Kidney tubule cell (primary cell): ENCODE measurements at places on chromosomes 4 and X.

DNA sequence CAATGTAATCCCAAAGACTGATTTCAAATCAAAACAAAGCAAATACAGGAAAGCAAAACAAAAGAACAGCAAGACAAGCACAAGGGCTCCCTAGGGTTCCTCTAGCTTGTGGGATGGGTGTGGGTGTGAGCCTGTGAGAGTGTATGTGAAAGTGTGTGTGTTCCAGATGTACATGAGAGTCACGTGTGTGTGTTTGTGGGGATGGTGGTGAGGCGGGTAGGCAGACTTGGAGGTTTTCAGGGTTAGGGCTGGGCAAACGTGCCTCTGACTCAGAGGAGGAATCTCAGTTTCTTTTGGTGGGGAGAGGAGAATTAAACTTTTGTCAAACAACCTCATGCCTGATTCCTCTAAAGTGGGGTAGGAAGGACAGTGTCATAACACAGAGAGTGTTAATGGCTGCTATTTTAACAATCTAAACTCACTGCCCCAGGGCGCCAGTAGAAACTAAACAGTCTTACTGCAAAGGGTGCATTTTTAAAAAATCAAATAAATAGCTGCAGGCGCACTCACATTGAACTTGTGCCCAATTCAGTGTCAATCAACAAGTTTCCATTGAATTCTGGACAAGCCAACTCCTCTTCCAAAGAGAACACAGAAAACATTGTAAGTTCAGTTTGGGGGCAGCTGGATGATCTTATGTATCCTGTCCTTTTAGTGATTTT, 51.8 kb downstream of the CHRDL1 start:
- DNase-seq: no peak

DNA sequence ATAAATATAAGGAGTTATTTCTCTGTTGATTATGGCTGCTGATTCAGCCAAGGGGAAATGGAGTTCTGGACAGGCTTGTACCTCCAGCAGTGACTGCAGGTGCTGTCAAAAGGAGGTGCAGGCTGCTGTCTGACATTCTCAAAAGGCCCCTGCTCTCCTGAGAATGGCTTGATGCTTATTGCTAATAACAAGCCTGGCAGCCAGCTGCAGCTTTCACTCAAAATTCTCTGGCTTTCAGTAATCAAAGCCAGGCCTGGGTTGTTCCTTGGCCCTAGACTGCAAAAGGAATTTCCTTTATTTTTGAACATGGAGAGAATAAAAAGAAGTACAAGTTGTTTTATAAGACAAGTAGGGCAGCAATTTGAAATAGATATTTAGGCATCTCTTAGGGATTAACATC, 575.9 kb downstream of the MID1IP1 start:
- DNase-seq: no peak

- no peak for DNase-seq
Measured at GRCh38 chr4:183057255-183057654, 41.8 kb upstream of the WWC2 start.

DNA sequence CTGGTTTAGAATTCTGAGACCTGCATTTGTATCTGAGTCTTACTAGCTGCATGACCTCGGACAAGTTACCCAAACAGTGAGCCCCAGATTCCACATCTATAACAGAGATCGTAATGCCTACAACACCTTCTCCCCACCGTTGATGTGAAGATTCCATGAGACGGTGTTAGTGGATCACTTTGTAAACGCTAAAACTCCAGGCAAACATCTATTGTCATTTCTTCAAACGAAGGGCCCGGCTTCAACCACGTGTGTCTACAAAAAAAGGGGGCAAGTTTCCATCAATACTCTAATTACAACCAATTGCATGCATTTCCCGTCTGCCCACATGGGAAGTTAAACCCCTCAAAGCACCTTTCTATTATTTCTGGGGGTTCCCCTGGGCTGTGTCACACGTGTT, 99.1 kb upstream of the ENPP6 start:
- DNase-seq: no peak

DNA sequence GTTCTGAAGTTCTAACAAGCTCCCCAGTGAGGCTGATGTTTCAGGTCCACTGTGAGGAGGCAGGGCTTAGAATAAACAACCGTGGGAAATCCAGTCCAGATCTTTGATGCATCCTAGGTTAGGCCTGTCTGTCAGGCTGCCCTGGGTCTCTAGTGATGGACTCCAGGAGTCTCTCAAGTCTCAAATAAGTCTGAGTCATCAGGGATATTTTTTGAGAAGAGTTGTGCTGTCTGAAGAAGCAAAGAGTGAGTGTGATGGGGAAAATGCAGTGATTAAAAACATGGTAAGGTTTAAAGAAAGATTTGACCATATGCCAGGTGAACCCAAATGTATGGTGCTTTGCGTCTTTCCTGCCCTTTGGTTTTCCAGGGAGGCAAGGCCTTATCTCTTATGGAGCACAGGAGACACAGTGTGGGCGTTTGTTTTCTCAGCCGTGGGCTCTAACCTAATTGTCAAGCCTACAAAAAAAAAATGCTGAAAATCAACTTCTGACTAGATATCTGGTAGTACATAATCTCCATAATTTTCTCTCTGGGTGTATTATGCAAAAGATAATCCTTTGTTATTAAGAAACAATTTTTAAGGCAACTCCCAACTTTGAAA, 100.7 kb downstream of the PTTG2 start:
- DNase-seq: peak; percentile 50

GRCh38 chr4:109818268-109818667, 2.7 kb downstream of the GAR1 start:
- no peak for DNase-seq

GRCh38 chrX:132821974-132822633, 136.3 kb downstream of the HS6ST2 start:
- no peak for DNase-seq

- no peak for DNase-seq
Measured at GRCh38 chrX:53544936-53545335, 110.8 kb upstream of the HSD17B10 start.

DNA sequence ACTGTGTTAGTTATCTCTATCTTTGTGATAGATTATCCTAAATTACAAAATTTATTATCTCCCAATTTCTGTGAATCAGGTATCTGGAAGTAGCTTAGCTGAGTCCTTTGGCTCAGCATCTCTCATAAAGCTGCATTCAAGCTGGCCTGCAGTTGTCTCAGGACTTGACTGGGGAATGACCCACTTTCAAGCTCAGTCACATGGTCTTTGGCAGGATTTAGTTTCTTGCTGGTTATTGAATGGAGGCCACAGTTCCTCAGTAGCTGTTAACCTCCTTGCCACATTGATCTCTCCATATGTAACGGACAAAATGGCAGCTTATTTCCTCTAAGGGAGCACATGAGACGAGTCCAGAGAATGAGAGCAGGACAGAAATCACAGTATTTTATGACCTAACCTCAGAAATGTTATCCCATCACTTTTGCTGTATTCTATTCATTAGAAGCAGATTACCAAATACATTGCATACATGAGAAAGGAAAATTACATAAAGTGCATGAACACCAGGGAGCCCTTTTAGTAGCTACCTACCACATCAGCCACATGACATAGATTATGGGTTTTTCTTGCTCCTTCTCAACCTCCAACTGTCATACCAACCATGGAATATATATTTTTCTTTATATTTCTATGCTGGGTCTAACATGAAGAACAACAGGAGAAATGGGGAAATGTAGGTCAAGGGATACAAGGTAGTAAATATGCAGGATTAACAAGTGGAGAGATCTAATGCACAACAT, 730.1 kb downstream of the CCSER1 start:
- no peak for DNase-seq

GRCh38 chr4:43457866-43458265, 565.4 kb downstream of the GRXCR1 start:
- DNase-seq: peak; percentile 14

GRCh38 chrX:87736576-87736975, 219.0 kb downstream of the KLHL4 start:
- no peak for DNase-seq

- no peak for DNase-seq
Measured at GRCh38 chr4:3605491-3605890, 73.3 kb upstream of the LRPAP1 start.

DNA sequence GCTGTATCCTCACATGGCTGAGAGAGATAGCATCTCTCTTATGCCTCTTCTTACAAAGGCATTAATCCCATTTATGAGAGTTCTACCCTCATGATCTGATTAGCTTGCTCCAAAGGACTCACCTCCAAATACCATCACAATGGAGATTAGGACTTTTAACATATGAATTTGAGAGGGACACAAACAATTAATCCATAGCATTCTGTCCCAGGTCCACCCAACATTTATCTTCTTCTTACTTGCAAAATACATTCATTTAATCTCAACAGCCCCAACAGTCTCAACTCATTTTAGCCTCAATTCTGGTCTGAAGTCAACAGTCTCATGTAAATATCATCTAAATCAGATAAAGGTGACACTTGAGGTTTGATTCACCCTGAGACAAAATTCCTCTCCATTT, 555.4 kb downstream of the RAB28 start:
- no peak for DNase-seq

DNA sequence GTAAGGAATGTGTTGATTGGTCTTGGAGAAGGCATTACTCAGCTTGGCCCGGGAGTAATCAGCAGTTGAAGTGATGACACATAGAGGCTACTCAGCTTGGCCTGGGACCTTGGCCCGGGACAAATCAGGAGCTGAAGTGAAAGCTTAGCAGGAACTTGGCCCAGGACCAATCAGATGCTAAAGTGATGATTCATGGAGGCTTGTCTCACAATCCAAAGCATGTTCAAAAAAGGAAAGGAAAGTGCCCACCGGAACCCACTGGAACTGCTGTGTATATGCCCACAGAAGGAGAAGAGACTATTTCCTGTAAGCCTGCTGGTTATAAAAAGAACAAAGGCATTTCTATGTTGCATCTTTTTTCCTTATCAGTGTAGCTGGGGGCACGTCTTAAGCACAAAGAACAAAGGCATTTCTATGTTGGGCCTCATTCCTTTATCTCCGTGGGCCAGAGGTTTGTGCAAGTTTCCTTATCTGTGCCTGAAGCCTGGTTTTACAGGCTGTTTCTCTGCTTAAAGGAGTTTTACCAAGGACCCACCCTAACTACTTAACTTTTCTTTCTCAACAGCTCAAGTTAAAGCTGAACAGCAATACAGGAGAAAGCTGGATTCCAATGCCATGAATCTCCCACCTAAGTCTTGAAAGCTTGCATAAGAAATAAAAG, 1176.7 kb downstream of the NLGN4X start:
- peak; percentile 97 for DNase-seq

- DNase-seq: peak; percentile 50
Measured at GRCh38 chr4:113758372-113758771, 3.2 kb downstream of the CAMK2D start.

GRCh38 chrX:117508021-117508420, 608.6 kb downstream of the KLHL13 start:
- no peak for DNase-seq
